ENCODE measurements at places on chromosomes 6 and 20.

GRCh38 chr20:46938434-46938833, 43.8 kb downstream of the EYA2 start:
- no peak for DNase-seq

GRCh38 chr6:165983112-165984072, 184.3 kb downstream of the TBXT start:
- no peak for DNase-seq

GRCh38 chr6:56749632-56750151, 107.0 kb upstream of the DST start:
- DNase-seq: no peak

GRCh38 chr20:33015114-33015484, 7.6 kb downstream of the BPIFB2 start:
- no peak for DNase-seq

DNA sequence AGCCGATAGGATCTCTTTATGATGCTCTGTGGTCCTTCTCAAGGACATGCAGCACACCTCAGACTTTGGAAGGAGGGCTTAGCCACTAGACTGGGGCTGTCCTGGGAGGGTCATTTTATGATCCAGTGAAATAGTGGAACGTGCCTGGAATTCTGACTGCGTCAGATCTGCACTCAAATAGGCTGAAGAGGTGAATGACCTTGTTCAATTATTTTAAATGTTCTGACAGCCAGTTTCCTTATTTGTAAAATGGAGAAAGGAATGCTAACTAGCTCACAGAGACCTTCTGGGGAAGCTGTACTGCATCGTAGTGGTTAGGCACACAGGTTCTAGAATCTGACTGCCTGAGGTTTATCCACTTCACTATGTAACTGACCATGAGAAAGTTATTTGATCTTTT, 587.5 kb downstream of the MAFB start:
- no peak for DNase-seq

- no peak for DNase-seq
Observed at GRCh38 chr20:1622450-1622849, 2.6 kb upstream of the SIRPB1 start.

DNA sequence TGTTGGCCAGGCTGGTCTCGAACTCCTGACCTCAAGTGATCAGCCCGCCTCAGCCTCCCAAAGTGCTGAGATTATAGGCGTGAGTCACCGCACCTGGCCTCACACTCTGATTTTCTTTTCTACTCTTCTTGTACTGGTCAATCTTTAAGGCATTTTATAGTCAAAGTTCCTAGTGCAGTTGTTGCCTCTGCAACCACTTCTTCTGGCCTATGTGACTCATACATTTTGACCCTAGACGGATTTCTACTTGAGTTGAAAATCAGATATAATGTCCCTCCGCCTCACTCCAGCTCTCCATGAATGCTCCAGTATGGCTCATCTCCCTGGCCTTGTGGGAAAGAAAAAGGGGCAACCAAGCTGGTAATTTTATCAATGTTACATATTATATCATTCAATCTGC, 42.4 kb downstream of the TNFRSF21 start:
- DNase-seq: no peak

DNA sequence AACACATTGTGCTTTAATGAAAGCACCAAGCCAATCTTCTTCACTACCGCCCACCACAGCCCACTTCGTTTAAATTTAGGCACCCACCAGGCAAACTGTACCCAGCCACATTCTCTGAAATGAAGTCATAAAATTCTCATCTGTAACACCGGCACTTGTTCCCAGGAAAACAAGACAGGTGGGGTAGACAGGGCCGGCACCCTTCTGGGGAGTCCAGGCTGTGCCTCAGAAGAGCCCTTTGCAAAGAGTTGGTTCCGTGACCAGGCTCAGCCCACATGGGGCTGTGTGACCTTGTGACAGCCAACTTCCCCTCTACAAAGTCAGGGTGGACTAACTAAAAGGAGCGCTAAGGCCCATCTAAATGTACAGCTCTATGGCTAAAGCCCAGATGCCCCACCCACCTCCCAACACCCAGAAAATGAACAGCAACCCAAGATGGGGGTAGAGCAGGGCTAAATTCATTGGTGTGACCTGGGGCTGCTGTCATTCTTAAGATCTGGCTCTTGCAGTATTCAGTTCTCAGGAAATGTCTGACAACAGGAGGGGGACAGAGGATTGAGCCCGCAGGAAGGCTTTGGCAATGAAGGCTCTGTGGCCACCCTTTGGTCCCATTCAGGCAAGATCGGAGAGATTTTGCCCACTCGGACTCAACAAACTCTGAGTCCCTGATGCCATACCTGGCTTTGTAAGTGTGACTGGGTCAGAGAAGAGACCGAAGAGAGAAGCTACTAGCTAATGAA, 56.7 kb downstream of the TRERF1 start:
- DNase-seq: peak; percentile 54

- DNase-seq: no peak
Observed at GRCh38 chr20:45725134-45725533, 3.0 kb downstream of the SPINT4 start.

DNA sequence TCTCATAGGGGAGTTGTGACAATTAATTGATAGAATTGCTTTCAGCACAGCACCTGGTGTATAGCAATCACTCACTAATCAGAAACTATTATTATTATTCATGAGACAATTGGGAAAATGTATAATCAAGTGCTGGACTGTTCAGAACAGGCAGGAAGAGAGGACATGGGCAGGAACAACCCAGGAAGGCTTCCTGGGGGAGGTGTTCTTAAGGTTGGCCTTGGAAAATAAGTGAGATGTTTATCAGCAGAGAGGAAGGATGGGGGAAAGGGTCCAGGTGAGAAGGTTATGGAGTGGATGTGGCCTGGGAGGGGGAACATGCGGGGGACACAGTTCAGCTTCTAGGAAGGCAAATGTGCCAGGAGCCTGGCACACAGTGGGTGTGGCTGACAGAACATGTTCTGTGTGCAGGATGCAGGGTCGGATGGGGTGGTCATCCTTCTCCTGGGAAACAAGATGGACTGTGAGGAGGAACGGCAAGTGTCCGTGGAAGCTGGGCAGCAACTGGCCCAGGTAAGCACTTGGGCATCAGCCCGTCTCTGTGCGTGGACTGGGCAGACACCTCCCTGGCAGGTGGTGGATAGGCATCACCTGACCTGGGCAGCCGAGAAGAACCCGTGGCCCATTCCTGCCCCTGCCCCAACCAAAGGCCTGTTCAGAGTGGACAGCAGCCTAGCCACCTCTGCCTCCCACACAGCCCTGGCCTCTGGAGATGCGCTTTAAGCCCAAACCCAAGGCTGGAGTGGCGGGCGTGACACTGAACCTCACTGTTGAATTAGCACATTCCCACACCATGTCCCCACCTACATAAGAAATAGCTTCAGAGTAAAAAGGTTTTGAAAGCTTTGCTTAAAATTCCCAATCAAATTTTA, 30.9 kb downstream of the RAB44 start:
- no peak for DNase-seq

- no peak for DNase-seq
Observed at GRCh38 chr6:170232186-170233002, 58.5 kb downstream of the DLL1 start.

DNA sequence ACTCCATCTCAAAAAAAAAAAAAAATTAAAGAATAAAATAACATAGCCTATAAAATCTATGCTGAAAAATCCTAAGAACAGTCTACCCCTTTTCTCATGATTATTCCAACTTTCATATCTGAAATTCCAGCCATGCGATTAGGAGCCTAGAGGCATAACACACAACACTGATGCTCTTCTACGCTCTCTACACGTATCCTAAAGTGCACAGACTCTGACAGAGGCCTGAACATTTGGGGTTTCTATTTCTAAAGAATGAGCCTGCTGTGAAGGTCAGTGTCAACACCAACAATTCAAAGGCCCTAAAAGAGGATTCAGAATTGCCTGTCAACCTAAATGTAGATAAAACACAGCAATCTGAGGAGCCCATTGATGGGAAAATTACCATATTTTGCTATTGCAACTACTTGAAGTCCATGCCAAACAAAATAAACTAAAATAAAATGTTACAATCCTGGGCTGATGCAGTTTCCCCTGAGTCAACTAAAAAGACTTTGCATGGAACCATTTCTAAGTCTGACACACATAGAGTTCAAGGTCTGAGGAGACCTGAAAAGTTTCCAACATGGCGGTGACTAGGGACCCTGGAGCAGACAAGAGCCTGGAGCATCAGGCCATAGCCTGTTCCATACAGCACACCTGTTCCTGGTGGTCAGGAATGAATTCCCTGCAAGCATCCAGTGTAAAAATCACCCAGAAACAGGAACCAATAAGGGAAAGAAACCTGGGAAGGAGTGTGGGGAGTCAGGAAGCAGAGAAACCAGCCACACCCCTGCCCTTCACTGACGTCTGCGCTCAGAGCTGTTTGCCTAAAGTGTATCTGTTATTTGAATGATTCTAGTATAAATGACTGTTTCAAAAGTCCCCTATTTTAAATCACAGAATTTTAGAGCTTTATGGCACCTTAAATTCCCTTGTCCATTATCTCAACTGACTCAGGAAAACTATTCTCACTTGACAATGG, 11.8 kb downstream of the NINL start:
- no peak for DNase-seq

DNA sequence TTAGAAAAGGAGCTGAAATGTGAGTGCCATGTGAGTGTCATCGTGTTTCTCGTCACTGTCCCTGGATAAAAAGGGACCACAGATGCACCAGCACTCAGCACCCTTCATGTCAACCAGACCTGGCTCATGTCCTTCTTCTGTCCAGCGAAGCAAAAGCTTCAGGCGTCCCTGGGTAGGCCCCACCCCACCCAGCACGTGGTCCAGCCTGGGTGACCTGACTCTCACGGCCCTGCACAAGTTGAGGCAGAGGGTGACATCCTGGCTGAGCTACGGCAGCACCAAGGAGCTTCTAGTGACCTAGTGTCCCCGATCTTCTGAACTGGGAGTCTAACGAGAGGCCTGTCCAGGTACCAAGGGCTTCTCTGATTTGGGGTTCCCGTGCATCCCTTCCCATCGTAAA, 37.8 kb downstream of the PSMG4 start:
- no peak for DNase-seq

DNA sequence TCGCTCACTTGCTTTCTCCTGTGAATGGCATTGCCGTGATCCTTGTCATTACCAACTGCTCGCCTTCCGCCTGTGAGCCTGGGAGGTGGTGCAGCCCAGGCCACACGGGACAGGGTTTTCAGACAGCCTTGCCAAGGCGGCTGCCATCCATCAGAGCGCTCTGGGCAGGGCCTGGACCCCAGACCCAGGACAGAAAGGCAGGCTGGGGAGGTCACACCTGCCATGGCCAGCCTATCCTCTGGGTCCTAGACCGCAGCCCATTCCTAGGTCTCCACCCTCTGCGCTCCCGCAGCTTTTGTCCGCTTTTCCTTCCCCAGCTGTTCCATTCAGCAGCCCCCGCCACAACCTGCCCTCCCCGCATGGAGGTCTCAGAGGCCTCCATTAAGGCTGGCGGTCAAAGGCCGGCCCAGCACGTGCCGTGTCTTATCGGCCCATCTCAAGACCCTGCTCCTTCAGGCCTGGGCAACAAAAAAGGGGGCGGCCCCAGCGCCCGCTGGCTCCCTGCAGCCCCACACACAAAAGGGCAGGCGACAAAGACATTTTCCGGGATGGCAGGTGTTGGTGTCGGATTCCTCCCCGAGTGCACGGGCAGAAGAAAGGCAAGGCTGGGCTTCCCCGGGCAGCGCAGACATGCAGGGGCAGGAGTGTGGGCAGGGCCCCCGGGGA, 28.1 kb downstream of the INSM1 start:
- no peak for DNase-seq

DNA sequence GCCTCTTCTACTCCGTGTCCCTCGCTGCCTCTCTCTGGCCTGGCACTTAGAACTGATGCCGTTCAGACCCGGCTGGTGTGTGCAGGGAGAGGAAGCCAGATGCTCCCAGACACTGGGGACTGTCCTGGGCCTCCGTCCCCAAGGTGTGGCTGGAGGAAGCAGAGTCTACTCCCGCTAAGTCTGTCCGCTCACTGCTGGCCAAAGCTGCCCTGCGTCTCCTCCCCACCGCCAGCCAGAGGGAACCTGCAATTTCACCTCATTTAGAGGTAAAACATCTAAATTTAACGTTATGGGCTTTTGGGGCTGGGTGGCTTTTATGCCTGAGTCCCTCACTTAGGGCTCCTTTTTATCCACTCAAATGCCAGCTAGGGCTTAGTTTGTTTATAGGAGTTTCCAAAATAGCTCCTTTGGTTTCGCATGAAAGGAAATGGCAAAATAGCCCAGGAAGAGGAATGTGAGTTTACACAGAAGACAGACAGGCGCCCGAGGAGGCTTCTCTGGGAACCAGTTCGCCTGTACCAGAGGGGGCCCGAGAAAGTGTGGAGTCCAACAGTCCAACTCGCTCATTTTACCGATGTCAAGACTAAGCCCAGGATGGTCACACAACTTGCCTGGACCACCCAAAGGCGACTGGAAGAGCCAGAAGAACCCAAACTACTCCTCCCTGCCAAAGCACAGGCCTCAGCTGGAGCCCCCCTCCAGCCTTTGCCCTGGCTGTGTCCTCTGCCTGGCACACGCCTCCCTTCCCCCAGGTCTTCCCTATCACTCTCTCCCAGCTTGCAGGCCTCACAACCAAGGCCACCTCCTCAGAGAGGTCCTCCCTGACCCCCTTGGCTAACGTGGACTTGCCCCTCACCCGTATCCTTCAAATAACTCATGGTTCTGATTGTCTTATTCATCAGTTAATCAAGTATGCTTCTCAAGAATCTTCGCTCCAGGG, 54.5 kb downstream of the RIPOR3 start:
- no peak for DNase-seq

DNA sequence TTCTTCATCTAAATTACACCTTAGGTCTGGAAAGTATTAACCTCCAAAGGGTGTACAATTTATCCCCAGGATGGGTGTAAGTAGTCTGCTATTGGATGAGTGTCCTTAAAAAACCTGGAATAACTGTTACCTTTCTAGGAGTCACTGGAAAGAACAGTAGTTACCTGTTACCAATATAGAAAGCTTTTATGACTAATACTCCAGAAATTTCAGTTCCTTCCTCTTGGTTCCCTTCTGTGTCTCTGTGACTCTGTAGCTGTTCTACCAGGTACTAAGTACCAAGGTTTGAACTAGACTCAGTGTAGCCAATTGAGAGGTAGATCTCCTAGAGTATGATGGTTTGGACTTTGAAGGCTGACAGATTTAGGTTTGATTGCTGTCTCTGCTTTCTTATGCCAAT, 47.0 kb upstream of the TBX18 start:
- no peak for DNase-seq

GRCh38 chr6:145850671-145851070, 36.1 kb upstream of the FBXO30 start:
- no peak for DNase-seq

GRCh38 chr6:24974182-24975171, 38.7 kb upstream of the RIPOR2 start:
- DNase-seq: no peak

DNA sequence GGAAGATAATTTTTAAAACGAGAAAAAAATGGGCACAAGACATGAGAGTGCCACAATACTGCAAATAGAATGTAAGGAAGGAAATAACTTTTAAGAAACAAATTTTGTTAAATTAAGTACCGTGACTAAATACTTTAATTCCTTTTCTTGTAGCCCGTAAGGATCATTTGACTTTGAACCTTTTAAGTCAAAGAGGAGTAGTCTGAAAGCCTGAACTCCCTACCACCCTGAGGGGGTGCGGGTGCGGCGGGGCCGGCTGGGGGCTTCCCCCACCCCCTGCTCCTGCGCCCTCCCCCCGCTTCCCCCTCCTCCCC, 231 bp upstream of the PHACTR2 start:
- no peak for DNase-seq
